ENCODE measurements at places on chromosomes 11 and 22. TPM values are rescaled to one million over a fixed set of nuclear protein-coding genes. Genes with fewer than 3 reads are reported as not detected.

CRYBB3 gene
- total RNA-seq = not detected

HTATIP2 gene
- 84.5 TPM for total RNA-seq

OR52I1 gene
- not detected for total RNA-seq

CARNS1 gene
- not detected for total RNA-seq

OVOL1 gene
- total RNA-seq = 6.3 TPM

NNMT gene
- 11.6 TPM for total RNA-seq

GLYATL2 gene
- not detected for total RNA-seq

CELSR1 gene
- 39.0 TPM for total RNA-seq

GRAMD1B gene
- 1.4 TPM for total RNA-seq

CLTCL1 gene
- 20.2 TPM for total RNA-seq

COMMD9 gene
- 9.2 TPM for total RNA-seq

OR10A2 gene
- not detected for total RNA-seq

CSRP3 gene
- not detected for total RNA-seq

- DNase-seq = no peak
Measured at GRCh38 chr22:25482091-25482760, 82.2 kb upstream of the GRK3 start.

DNA sequence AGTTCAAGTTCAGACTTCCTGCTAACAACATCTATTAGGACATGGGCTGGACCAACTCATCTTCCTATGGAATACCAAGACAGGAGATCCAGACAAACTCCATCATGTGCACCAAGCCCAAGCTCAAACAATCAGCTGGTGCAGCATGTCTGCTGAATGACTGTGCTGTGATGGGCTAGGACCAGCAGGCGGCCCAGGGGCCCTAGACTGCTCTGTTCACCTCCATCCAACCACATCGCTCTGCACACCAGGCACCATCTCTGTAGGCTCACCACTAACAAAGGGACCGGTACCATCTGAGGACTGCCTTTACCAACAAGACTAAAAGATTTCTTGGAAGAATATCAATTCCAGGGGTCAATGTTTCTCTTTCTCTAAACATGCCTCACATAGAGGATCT is 10.3 kb downstream of the BRD1 start:
- no peak for DNase-seq

- DNase-seq = peak; percentile 86
Measured at GRCh38 chr11:67630228-67630942, 648 bp upstream of the NUDT8 start.

GRCh38 chr11:60158636-60159035 is 24.2 kb downstream of the MS4A6A start:
- peak; percentile 59 for DNase-seq

- DNase-seq = no peak
Measured at GRCh38 chr11:12060385-12060985, 49.9 kb upstream of the MICAL2 start.

DNA sequence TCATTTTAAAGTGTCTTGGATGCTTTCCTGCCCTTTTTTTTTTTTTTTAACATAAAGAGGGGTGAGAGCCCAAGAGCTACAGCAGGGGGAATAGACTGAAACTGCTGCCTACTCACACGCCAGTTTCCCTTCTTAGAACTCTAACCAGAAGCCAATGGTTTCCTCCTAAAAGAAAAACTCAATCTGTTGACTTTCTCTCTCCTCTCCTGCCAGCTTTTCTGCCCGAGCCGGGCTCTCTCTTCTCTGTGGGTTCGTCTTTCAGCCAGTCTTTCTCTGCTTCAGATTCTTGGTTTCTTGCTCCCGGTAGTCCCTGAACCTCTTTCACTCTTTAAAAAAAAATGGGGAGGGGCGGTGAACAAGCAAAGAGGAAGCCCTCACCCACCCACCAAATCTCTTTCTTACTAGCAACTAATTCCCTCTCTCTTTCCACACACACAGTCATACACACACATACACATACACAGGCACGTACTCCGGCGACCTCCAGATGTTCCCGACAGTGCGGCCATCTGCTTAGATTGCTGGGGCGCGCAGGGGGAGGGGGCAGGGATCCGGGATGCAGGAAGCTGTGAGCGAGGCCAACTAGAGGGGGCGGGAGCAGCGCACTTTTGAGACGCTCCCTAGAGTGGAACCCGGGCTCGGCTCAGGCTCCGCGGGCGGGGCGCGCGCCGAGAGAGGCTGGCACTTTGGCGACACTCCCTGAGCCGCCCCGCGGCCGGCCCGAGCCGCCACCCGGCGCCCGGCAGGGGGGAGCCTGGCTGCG is 444 bp upstream of the TSKU start:
- DNase-seq = peak; percentile 75

- DNase-seq = no peak
Measured at GRCh38 chr22:41245917-41246499, 5.3 kb upstream of the CHADL start.

DNA sequence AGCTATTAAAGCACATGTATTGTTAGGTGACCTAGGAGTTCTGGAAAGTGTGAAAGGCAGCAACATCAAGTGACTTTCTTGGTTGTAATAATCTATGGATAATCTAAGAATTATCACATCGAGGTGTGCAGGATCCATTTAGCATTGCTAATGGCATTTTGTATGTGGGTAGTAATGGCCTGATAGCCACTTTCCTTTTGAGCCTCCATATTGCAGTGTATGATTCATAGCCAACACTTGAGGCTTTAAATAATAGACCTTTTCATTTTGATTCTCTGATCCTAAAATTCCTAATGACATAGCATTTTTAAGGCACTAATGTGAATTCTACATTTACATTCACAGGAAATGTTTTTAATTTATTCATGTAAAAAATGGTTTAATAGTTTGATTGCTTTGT is 759.4 kb downstream of the NELL1 start:
- DNase-seq = no peak

- DNase-seq = no peak
Measured at GRCh38 chr11:114150671-114151070, 91.2 kb downstream of the ZBTB16 start.

- no peak for DNase-seq
Measured at GRCh38 chr22:43627485-43628213, 184.5 kb downstream of the EFCAB6 start.

DNA sequence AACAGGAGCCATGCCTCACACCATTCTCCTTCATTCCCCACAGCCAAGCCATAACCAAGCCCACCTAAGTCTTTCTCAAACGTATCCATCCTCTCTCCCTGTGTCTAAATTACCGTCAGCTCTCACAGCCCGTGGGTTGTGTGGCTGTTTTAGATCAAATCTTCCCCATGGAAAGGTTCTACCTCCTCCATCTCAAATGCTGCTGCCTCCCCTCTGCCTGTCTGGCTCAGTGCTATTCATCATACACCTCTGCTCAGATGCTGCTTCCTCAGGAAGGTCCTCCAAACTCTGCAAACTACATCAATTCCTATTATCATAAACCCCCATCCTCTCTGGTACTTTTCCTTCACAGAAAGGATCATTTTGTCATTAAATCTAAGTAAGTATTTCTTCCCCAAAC is 15.1 kb downstream of the NFRKB start:
- DNase-seq = no peak

- DNase-seq = no peak
Measured at GRCh38 chr11:2587132-2587930, 112.5 kb downstream of the KCNQ1OT1 start.

GRCh38 chr11:9569588-9570164 is 3.8 kb upstream of the WEE1 start:
- DNase-seq = no peak

DNA sequence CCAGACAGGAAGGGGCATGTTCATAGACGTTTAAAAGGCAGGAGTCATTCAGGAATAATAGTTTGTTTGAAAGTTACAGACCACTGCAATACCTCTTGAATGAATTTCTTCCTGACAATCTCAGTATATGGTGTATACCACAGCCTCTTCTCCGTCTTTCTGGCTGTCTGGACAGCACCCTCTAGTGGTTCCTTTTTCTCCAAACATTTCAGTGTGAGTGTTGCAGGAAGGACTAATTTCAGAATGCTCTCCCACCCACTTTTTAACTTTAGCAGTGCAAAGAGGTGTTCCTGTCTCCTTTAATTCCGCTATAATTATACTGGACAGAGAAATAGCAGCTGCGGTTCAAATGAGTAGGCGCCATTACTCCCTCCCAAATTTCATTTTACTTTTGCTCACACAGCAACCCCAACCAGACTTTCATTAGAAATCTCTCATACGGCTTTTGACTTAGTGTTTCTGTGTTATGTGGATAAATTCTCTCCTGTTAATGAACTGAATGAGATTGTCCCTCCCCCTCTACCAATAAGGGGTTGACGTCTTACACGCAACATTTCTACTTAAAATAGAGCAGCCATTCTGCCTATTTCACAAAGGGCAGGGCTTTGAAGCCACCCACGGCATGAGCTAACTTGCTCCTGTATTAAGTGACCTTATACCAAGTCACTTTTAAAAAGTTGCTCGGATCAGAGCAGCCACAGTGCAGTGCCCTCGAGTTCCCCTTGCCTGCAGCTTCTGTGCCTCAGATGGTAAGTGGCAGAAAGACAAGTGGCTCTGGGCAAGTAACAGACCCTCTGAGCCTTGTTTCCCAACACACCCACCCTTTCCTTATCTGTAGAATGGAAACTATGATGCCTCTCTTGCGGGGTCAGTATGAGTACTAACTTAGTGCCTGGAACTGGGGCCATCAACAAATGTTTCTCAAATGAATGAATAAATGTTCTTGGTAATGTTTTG is 368.6 kb downstream of the OPCML start:
- peak; percentile 30 for DNase-seq

- DNase-seq = no peak
Measured at GRCh38 chr11:124753205-124753604, 1.1 kb upstream of the VSIG2 start.

GRCh38 chr22:50072714-50073538 is 12.3 kb downstream of the MLC1 start:
- DNase-seq = no peak

GRCh38 chr11:10599388-10600175 is 31.1 kb upstream of the LYVE1 start:
- peak; percentile 50 for DNase-seq

DNA sequence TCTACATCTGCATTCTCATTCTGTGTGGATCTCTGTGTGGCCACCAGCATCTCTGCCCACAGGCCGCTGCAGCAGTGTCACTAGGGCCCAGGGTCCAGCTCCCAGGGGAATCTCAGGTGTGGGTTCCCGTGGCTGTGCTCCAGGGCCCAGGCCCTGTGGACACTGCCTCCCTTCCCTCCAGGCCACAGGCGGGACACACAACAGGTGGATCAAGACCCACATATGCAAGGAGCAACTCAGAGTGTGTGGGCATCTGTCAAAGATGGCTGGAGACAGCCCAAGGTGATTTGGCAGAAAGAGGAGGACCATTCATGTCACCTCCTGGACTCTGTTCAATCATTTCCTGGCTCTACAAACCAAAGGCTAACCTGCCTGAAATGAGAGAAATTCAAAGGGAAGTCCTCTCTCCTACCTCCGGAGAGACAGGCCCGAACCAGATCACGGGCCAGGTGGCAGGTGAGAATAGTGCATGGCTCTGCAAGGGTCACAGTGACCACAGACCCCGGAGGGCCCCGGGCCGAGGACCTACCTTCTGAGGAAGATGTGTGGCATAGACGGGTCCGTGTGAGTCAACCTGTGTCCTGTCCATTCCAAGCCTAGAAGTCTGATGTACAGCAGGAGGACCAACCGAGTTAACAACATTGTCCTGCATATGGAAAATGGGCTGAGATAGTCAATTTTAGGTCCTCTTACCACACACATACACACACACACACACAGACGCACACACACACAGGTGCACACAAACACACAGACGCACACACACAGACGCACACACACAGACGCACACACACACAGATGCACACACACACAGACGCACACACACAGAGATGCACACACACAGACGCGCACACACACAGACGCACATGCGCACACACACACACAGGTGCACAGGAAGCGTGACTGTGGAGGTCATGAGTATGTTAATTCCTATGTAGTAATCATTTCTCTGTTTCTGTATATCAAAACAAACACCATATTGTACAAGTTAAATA is 1068.5 kb downstream of the BRD1 start:
- DNase-seq = no peak

DNA sequence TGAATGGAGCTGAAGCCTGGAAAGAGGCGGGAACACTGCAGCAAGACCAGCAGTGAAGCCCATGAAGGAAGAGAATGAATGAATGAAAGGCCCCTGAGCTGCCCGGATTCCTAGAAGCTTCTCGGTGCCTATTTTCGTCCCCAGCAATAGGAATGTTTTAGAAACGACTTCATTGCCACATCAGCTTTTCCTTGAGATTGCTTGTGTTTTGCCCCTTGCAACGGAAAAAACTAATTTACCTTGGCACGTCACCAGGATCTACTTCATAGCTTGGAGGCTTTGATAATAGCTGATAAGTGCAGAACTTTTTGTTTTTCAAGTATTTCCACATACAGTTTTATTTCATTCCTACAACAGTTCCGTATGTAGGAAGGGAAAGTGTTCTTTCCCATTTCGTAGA is 248.9 kb upstream of the NARS2 start:
- no peak for DNase-seq

- peak; percentile 20 for DNase-seq
Measured at GRCh38 chr22:24772493-24773220, 1.9 kb downstream of the PIWIL3 start.

DNA sequence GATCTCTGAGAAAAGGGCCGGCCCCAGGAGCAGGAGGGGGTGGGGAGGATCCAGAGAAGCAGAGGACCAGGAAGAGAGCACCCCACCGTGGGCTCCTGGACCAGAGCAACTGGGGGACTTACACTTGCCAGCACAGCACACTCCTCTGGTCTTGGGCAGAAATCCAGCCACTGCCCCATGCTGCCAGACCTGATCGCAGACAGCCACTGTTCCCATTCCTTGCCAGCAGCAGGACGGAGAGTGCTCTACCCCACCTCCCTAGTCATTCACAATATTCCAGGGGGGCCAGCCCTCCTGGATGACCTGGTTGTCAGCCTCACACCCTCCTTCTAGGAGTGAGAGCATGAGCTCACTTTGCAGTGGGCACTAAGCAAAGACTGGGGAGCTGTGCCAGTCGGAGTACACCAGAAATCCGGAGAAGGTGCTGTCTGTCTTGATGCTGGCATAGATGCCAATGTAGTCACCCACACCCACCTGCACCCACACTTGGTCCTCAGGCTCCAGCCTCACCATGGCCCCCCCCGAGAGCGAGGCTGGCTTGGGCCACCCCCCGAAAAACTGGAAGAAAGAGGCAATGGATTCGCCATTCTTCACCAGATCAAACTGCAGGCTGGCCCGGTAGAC is 1.6 kb downstream of the C1QTNF5 start:
- no peak for DNase-seq

GRCh38 chr11:77311701-77312100 is 10.2 kb upstream of the GDPD4 start:
- DNase-seq = no peak

GRCh38 chr11:70302419-70302752 is 31.9 kb downstream of the PPFIA1 start:
- no peak for DNase-seq

- no peak for DNase-seq
Measured at GRCh38 chr11:127806501-127806900, 780.9 kb downstream of the ETS1 start.

DNA sequence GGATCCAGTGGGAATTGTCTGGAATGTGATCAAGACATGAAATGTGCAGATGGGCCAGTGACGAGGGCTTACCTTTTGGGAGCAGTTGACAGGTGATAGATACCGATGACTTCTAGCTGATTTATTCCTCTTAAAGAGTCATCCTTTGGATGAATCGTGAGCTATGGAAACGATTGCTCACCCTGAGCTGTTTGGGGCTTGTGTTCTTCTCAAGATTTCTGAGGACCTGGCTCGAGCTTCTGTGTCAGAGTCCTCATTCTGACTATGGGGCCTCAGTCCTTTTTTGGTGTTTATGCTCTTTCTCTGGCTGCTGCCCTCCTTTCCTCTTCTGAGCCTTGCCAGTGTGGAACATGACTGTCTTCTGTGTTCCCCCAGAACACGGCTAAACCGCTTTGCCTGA is 11.9 kb upstream of the AMPD3 start:
- peak; percentile 27 for DNase-seq
